ENCODE measurements at places on chromosomes 11 and 22.
A peak's percentile ranks its signal among the peaks of the same experiment; 100 is the strongest.

DNA sequence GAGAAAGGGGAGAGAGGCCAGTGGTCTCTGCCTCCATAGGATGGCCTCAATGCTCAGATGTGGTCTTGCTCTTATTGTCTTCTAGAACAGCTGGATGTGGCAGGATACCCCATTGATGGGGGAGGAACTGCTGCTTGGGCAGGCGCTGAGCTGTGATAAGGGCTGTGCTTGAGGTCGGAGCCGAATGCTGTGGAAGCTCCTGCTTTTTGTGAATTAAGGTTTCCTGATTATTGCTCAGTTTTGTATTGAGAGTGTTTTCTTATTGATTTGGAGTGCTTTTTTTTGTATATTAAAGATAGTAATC lies 57.2 kb downstream of the CABIN1 start:
- no peak for DNase-seq

DNA sequence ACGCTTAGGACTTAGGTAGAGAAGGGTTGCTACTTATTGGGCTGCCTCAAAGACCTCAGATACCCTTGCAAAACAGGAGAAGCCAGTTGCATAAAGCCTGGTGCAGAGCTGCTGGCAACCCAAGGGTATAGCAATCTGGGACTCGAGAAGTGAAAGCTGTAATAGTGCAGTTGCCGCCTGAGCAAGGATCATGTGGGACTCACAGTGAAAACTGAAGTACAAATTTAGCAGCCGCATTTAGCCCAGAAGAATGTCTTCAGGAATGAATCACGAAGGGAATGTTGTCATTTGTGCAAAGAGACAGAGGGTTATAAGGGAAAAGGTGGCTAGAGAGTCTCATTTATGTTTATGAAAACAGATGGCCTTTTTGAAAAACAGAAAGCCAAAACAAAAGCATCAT lies 267.2 kb downstream of the TENM4 start:
- peak; percentile 22 for DNase-seq

DNA sequence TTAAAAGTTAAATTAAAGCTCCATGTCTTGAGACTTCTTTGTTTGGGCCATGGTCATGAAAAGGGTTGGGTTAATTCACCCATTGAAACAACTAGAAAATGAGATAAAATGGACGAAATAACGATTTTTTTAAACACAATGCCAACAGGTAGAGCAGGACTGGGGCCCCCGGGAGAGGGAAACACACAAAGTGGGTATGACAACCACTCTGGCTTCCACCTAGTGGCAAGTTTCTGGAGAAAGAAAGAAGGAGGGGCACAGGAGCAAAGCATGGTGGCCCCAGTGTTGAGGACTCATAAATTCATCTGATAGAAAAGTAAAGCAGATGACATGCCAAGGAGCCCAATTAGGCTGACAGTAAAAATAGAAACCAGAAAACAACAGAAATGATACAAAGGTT lies 68.4 kb downstream of the MYEOV start:
- no peak for DNase-seq

- no peak for DNase-seq
Observed at GRCh38 chr11:104692751-104693150, 205.5 kb downstream of the CASP12 start.

DNA sequence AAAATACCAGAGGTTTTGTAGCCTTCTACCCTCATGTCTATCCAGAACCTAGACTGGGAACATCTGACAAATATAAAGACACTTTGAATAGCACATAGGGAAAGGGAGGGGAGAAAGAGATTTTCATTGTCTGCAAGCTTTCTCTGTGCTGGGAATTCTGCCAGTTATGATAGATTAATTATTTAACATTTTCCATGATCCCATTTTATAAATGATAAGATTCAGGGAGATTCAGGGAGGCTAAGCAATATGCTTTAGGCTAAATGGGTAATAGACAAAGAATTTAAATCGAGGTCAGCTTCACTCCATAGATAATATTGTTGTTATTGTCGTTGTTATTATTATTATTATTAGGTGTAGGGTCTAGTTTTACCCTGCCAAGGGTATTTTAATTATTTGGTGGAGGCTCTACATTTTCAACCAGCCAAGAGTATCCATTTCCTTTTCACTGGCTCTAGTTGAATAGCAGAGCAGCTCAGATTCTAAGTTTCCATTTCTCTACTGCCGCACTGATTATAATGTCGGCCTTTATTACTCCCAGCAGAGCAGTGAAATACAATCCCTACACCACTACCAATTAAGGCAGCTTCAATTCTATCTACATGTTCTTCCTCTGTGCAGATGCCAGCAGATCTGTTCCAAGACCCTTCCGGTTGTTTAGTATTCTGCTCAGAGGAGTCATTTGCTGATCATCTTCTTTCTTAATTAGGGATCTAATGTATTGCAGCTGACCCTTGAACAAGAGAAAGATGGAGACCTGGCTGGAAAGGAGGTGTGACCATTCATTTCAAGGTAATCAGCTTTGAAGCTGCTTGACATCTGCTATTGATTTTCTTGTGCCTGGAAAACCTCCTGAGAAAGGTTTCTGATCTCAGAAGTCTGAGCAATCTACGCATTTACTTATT lies 23.8 kb upstream of the SYN3 start:
- DNase-seq: no peak

- DNase-seq: no peak
Observed at GRCh38 chr11:76169473-76169896, 36.8 kb downstream of the WNT11 start.

- DNase-seq: peak; percentile 31
Observed at GRCh38 chr11:62540804-62541701, 5.6 kb downstream of the AHNAK start.

GRCh38 chr22:41940832-41941765 lies 5.9 kb downstream of the CENPM start:
- DNase-seq: peak; percentile 83

DNA sequence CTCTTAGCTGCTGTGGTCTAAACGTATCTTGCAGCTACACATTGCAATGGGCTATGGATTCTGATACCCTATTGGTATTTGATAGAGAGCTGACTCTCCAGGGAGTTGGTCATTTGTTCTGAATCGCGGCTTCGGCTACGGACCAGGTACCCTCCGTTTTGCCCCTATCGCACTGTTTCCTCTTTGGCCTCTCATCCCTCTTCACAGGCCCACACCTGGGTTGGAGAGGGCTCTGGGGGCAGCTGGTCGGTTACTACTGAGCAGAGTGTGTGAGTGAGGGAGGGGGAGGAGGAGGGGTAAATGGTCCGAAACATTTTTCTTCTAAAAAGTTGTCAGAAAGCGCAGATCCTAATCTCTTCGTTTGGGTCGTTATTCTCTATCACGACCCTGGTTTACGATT lies 48.8 kb upstream of the HSD17B12 start:
- no peak for DNase-seq

DNA sequence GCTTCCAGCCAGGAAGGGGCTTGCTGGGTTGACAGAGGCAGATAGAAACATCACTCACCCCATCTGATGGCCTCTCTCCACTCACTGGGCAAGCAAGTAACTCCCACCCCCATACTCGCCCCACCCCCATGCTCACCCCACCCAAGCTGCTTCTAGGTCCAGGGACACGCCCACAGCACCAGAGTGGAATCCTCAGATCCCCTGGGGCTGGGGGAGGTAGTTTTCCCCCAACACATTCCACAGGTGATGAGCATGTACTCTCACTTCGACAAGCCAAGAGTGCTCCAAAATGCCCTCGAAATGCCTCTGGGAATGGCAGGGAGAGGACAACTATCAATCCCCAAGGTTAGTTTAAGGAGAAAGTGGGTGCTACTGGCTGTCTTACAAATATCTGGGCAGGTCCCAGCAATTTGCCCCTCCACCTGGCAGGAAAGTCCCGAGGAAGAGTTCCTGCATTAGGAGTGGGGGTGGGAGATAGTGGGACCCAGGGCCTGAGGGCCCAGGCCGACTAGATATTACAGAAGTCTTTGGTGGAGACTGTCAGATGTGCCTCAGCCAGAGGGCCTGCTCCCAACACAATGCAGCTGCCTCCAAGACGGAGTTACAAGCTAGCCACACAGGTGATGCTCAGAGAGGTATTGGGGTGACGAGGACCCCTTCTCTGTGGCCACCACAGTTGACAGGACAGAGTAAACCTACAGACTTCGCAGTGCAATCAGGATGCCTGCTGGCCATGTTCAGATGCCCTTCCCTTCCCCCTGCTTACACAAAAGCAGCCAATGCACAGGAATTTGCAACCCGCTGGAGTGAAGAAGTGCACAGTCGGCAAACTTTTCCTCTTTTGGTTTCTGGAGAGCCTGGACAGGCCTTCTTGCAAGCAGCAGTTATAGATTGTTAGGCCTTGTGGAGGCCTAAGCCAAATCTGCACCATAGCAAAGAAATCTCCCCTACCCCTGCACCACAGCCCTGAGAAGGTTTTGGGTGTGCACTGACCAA lies 2.9 kb upstream of the LMO1 start:
- no peak for DNase-seq

- DNase-seq: no peak
Observed at GRCh38 chr22:43407591-43407990, 4.2 kb upstream of the MPPED1 start.

GRCh38 chr22:39207141-39208012 lies 37.4 kb downstream of the PDGFB start:
- DNase-seq: no peak

DNA sequence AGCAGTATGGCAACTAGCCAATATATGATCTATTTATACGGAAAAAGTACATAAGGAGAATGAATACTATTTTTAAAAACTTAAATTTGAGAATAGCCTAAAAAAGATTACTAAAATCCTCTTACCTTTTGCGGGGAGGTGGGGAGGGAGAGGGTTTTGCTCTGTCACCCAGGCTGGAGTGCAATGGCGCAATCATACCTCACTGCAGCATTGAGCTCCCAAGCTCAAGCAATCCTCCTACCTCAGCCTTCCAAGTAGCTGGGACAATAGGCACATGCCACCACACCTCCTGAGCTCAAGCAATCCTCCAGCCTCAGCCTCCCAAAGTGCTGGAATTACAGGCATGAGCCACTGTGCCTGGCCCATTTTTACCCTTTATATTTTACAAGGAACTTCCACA lies 82.0 kb downstream of the TTC28 start:
- no peak for DNase-seq

DNA sequence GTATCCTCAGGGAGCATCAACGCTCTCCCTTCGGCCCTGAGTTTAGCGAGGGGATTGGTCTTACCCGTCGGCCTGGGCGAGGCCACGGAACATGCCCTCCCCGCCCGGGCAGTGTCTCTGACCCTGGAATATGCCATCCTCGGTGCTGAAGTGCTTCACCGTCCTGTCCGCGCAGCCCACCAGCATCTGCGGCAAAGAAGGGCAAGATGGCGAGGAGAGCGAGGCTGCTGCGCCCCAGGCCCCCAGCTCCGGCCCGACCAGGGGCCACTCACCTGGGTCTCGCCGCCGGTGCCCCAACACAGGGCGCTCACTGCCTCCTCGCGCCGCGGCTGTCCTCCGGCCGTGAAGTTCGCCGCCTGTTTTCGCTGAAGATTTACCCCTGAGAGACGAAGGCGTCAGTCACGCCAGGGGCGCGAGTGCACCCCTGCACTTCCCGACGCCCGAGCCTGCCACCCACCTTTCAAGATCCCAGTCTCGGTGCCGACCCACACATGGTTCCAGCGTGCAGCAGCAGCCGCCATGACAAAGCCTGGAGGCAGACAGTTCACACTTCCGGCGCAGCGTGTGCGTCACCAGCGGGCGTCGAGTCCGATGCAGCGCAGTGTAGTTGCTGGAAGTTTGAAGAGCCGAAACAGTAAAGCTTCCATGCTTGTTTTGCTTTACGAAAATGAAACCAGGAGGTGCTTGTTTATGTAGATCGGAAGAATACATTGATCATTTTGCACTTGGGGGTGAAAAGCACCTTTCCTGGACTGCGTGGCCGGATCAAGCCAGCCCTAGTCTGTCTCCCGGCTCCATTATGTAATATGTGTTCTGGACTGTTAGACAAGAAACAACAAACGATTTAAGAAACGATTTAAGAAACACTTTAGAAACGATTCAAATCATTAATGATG lies at the start of gene WDR74:
TSS of gene WDR74 (minus strand) at position 541 of the 896 bp plus-strand sequence. CDS start at position 521, 20 bp downstream.
- peak; percentile 71 for DNase-seq

GRCh38 chr11:45163956-45164575 lies 17.6 kb downstream of the PRDM11 start:
- no peak for DNase-seq

DNA sequence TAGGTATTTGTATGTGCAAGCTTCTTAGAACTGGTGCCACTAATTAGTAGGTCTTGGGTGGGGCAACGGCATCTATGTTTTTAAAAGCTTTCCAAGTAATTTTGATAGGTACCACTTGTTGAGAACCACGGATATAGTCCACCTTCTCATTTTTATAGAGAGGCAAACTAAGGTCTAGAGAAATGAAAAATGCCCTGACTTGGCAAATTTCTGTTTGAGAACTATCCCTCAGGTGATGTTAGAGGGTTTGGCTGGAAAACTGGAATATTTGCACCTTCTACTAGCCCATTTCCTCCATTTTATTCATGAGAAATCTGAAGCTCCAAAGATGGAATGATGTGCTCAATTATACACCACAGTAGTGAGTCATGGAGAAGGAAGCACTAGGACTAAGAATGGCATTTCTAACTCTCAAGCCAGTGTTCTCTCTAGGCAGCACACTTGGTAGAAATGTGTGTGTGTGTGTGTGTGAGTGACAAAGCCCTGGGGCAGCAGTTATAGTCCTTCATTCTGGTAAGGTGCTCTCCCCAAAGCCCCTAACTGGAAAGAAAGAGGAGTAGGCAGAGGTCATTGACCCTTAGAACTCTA lies 1.8 kb upstream of the TMEM86A start:
- DNase-seq: no peak

- DNase-seq: no peak
Observed at GRCh38 chr11:27926981-27927481, 180.9 kb downstream of the KIF18A start.

DNA sequence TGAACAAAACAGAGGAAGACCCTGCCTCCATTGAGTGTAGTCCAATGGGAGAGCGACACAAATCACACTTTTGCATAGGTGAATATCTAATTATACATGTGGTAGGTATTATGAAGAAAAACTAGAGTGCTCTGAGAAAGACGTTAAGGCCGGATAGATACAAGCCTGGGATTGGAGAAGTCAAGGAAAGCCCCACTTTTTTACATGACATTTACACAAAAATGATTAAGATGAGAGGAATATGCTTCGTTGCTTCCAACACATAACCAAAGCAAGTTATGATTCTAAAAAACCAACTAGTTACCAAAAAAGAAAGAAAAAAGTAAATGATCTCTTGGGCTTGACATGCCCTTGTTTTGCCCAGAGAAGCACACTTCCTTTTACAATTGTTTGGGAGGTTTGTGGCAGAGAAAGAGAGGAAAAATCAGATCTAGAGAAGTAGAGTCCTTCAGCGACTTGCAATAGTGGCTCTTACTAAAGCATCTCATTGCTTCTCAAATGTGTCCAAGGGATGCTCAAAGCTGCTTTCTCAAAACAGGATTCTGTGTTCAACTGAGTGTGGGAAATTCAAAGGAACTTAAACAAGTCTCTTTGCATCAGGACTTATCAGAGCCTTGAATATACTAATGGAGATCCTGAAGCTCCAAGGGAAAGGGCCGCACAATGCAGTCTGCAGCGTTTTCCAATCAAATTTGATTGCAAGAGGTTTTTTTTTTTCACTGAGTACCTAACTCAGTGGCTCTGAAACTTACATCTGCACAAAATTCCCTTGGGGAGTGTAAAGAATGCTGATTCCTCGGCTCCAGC lies 38.8 kb downstream of the FLI1 start:
- no peak for DNase-seq

Measured in anterior cingulate cortex (tissue), 58 donors.